ENCODE measurements at places on chromosomes 6 and 20.

GRCh38 chr6:105560611-105561066 lies 157.8 kb upstream of the PREP start:
- DNase-seq = peak; percentile 24

DNA sequence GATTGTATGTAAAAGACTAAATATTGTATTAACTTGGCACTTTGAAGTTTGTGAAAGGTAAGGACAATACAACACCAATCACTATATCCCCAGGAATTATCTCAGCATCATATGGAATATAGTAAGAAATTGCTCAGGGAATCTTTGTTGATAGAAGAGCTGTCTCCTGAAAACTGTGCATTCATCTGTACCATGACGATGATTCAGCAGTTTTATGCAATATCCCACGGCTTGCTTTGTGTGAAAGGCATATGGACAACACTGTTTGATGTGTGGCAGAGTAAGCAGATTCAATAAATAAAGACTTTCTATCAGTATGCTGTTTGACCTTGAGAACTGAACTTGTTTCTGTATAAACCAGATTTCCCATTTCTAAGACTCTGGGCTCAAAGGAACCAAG lies 147.5 kb upstream of the PLN start:
- no peak for DNase-seq

- peak; percentile 37 for DNase-seq
These were observed 70.8 kb upstream of the AHI1 start for GRCh38 chr6:135568379-135568778.

GRCh38 chr6:130632897-130633296 lies 194.3 kb upstream of the SMLR1 start:
- DNase-seq = no peak

- DNase-seq = peak; percentile 61
These were observed 15.0 kb downstream of the ESR1 start for GRCh38 chr6:151822252-151823111.

DNA sequence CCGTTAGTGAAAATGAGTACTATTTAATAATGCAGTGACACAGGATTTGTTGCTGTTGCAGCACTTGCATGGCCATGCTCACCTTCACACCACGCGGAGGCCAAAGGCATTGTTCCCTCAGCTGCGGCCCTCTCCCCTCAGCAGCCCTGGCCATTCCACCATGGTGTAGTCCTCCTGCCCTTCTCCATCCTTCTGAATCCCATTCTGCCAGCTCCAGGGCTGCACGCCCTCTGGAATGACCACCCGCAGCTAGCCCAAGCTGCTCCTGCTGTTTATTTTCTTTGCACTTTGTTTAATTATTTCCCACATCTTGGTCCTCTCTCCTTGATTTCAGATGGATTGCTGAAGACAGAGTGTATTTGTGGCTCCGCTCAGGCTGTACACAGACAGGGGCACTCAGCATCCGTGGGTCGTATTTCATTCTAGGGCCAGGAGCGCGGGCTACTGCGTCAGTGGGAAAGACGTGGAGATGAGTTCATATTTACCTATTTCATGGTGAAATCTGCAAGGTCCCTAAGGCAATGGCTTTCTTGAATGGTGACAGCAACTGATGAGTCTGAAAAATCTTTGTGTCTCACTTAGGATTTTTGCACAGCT lies 81.4 kb upstream of the DUSP22 start:
- DNase-seq = no peak

- no peak for DNase-seq
These were observed 305.0 kb downstream of the GMDS start for GRCh38 chr6:1940381-1940780.
